Kidney tubule cell (primary cell): ENCODE measurements at places on chromosomes 7 and 10.

GRCh38 chr7:26201247-26202018 is at the start of gene CBX3:
Gene CBX3, plus strand, starts transcription at chr7:26201745. Its CDS starts 1,254 bp downstream, at chr7:26202999.
- DNase-seq, result peak; percentile 90

DNA sequence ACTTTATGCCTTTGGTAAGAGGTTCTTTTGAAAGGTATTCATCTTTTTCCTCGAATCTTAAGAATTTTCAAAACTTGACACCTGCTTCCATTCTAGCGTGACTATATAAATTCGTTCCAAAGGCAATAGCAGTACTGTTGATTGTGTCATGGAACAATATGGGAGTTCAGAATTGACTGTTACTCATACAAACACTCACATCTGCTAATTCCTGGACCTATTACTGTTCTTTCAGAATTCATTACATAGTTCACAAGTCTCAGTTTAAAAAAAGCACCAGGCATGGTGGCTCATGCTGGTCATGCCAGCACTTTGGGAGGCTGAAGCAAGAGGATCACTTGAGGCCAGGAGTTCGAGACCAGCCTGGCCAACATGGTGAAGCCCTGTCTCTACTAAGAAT is 80.9 kb downstream of the CACNB2 start:
- DNase-seq, result no peak

DNA sequence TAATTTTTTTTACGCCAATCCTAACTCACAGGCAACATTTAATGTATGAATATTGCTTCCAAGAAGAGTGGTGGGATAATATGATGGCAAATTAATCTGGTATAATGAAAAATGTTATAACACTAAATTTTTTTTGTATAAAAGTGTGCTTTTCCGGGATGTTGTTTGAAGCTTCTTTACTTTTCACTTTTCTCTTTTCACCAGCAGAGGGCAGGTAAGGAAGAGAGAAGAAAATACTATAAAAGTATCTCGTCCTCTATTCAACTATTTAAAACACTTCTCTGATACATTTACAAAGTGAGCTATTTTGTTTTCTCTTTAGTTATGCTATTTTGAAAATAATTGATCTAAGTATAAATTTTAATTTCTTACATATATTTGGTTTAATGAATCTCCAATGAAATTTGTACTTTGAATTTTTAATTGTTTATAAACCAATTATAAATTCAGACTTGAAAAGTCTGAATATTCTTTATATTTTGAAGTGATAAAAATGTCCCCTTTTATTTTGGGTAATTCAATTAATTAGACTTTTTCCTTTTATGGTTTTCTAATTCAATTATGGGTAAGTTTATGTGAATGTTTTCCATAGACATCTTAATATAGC is 20.7 kb upstream of the CFTR start:
- DNase-seq, result peak; percentile 54

- DNase-seq, result peak; percentile 80
Observed at GRCh38 chr10:84076047-84076388, 63.3 kb upstream of the GHITM start.

DNA sequence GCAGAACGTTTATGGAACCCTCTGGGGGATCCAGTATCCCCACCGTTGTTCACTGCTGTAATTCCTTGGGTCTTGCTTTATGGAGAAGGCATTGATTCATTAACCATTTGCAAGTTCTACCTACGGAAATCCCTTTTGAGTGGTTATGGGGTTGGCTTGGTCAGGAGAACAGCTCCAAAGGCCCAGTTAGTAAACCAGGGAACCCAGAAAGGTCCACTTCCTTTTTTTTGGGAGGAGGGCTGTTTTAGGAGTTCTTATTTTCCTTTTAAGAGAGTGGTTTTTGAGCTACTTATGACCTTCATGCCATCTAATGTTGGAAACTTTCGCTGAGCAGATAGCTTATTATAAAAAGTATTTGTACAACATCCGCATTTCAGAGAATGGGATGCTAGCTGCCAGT is 1.3 kb downstream of the POR start:
- no peak for DNase-seq

DNA sequence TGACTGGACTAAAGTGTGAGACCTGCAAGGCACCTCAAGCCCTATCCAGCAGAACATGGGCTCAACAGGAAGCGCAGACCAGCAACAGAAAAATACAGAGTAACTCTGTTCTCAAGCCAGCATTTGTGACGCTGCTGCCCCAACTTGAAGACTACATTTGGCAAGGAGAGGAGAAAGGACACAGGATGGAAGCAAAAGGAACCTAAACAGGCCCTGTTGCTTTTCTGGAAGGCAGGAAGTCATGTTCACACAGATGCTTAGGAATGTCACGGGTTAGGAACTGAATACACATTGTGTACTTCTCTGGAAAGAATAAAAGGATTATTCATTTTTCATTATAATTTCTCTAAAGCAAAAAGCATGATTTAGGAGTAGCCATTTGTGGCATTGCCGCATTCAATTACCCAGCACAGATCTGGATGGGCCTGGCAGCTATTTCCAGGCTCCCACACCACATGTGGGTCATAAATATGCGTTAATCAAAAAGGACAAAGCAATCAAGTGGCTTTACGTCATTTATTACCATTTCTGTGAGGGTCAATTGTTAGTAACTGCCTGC is 19.8 kb upstream of the TOMM7 start:
- DNase-seq, result no peak

- DNase-seq, result no peak
Observed at GRCh38 chr7:98202367-98203195, 8.7 kb upstream of the BHLHA15 start.

- DNase-seq, result no peak
Observed at GRCh38 chr7:88432301-88432700, 125.6 kb upstream of the STEAP4 start.

DNA sequence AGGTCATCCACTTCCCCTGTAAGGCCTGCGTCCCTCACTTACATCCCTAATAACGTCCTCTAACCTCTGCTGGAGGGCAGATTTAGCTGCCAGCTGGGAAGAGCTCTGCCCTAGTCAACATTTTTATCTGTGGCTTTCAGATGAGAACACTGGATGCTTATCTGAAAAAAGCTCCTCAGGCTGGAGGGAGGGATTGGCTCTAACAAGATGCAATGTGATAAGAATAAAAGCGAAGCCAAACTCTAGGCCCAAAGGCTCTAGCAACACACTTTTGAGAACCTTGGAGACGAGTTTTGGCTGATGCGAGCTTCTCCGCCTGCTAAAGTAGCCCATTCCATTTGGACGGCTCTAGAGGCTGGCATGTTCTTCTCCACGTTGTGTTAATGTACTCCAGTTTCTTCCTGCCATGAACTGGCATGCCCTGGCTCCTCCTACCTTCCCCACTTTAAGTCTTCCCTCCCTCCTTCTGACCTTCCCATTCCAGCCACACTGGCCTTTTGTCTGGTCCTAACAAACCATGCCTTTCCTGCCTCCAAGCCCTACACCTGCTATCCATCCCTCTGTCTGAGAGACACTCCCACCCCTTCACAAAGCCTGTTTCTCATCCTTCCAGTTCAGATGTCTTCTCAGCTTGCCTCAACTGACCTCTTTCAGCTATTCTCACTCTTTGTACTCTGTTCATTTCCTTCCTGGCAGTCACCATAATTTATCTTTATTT is 62.5 kb upstream of the ATRNL1 start:
- no peak for DNase-seq

DNA sequence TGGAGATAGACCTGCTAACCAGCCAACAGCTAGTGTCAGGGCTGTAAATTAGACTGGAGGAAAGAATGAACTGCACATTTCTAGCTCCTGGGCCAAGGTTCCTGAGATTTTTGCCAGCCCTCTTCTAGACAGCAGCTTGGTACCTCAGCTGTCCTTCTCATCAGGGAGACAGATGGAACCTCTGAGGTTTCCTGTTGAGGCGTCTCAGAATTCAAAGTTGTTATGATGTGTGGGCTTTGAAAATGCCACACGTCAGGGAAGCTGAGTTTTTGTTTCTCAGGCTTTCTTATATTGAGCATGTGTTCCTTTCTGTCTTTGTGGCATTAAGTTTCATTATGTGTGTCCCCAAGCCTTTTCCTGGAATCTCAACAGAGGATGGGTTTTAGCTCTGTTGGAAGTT is 736.6 kb downstream of the AUTS2 start:
- DNase-seq, result no peak

- peak; percentile 48 for DNase-seq
Observed at GRCh38 chr7:107857541-107857912, 33.5 kb upstream of the DLD start.

DNA sequence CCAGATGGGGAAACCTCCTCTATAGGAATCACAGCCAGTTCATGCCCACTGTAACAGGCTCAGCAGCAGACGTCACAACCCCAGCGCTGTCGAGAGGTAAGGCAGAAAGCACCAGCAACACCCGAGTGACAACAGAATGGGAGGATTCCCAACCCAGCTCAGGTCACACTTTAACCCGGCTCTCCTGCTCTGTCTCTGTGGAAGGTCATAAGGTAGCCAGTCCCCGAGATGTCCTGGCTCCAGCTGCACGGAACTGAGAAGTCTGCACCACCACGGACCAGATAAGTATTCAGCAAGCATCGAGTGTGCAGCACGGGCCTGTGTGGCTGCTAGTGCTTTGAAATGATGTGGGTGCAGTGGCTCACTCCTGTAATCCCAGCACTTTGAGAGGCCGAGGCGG is 236.7 kb upstream of the TCERG1L start:
- DNase-seq, result no peak

GRCh38 chr7:70694971-70695794 is 436.8 kb upstream of the GALNT17 start:
- peak; percentile 40 for DNase-seq

GRCh38 chr10:73042130-73042529 is 54.5 kb downstream of the P4HA1 start:
- no peak for DNase-seq

- DNase-seq, result no peak
Observed at GRCh38 chr10:124067825-124068400, 25.5 kb downstream of the CHST15 start.

- no peak for DNase-seq
Observed at GRCh38 chr10:56583316-56583715, 222.3 kb upstream of the ZWINT start.

GRCh38 chr10:119742947-119743648 is 17.2 kb downstream of the INPP5F start:
- DNase-seq, result peak; percentile 20

DNA sequence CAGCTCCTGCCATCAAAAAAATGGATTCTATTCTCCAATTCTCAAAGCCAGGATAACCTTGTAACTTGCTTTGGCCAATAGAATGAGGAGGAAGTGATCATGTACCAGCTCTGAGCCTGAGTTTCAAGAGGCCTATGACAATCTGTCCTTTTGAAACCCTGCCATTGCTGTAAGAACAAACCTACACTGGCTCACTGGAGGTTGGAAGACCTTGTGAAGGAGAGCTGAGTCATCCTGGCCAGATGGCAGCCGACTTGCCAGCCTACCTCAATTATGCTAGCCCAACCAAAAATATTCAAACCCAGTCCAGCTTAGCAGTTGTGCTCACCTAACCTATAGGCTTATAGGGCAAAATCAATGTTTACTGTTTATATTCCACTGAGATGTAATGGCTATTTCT is 93.0 kb downstream of the HGF start:
- peak; percentile 3 for DNase-seq

GRCh38 chr10:49373361-49373760 is 22.5 kb downstream of the DRGX start:
- DNase-seq, result no peak

DNA sequence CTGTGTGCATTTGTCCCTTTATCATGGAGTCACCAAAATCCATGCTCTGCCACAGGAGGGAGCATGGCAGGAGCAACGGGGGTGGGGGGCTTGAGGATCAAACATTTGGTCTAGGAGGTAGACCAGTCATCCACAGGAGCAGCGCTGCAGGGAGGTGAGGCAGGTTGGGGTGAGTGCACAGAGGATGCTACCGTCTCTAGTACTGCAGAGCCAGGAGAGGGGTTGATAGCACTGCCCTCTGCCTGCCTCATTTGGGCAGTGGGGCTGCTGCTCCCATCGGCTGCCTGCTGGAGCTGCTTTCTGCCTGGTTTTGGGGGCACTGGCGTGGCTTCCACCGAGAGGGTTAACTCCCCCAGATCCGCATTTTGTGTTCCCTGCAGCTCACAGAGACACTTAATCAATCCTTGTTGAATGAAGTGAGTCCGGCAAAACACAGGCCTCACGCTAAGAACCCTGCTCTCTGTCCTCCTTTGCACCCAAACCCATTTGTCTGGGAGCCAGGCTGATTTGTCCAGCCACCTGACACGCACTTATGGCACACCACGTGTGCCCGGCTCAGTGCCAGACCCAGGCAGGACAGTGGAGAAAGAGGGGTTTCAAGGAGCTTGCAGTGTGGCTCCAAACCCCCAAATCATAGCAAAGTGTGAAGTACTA is 527.1 kb upstream of the FOXK1 start:
- no peak for DNase-seq

- peak; percentile 66 for DNase-seq
Observed at GRCh38 chr7:144391823-144392255, 11.7 kb downstream of the NOBOX start.

GRCh38 chr7:119522698-119523097 is 750.3 kb upstream of the KCND2 start:
- no peak for DNase-seq

DNA sequence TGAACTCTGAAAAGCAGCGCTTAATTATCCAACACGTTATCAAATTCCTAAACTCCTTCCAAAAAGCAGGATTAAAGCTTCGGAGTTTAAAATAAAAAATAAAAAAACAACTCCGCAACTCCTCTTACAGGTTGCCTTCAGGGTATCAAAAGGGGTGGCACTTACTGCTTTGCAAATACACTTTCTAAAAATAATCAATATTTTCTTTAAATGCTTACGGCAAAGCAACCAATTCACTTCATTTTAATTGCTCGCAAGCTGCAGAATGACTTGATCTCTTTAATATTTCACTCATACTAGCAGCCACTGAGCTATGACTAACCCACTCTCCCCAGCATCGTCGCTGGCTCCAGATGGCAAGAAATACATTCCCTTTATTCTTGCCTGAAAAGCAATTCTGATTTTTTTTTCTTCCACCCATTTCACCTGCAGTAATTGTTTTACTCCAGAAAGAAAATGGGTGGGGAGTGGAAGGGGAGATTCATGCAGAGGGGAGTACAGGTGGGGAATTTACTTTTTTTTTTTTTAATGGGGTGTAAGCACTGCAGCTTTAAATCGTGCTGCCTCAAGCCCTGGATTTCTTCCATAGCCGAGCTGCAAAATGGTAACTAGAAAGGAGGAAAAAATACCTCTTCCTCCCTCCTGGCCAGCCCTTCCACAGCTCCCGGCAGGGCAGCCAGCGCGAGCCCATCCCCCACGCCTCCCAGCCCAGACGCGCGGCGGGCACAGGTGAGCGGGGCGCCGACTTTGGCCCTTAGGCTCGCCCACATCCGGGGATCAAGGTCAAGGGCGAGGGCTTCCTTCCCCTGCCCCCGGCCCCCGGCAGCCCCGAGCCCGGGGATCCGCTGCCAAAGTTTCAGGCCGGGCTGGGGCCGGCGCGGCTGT is 54.2 kb upstream of the FHIP2A start:
- peak; percentile 74 for DNase-seq

- DNase-seq, result no peak
Observed at GRCh38 chr7:46886669-46887374, 695.1 kb downstream of the TNS3 start.
